ENCODE measurements at places on chromosomes 2 and 18.

DNA sequence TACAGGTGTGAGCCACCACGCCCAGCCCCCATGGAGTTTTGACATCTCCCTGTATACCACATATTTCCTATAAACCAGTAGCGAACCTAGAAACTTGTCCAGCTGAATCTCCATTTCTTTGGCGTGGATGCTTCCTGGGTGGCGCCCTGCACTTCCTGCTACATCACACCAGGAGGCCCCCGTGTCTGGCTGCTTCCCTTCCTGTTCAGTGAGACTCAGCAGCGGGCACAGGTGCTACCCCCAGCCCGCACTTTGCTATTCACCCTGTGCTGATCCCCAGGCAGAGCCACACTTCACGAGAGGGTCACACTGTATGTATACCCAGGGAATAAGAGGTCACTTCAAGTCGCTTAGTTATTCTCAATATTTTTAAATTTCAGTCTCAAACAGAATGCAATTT is 35.0 kb downstream of the CYP27C1 start:
- no peak for DNase-seq

GRCh38 chr18:2627821-2628276 is 27.7 kb upstream of the SMCHD1 start:
- DNase-seq: no peak

DNA sequence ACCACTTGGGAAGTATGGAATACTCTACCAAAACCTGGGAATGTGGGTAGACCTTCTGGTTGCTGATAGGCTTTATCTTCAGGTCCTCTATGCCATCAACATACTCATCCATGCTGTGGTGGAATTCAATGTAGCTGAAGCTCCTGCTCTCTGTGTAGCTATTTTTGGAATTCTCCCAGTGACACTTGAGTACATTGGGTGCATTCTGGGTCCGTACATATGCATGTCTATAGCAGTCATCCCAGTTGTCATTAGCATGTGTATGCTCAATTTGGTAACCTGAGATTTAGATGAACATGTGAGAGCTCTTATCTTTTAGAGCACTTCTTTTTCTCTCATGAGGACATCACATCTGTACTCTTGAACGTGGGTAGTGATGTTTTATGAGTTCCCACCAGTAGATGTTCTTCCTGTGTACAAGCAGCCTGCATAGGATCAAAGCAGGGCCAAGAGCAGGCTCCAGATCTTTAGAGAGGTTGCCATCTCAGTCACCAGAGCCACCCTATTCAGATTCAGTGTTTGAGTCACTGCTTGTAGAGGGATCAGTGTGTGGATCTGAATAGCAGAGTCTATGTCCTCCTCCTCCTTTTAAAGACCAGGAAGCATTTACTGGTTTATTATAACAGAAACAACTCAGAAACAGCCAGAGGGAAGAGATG is 65.9 kb downstream of the MGAT5 start:
- DNase-seq: no peak

DNA sequence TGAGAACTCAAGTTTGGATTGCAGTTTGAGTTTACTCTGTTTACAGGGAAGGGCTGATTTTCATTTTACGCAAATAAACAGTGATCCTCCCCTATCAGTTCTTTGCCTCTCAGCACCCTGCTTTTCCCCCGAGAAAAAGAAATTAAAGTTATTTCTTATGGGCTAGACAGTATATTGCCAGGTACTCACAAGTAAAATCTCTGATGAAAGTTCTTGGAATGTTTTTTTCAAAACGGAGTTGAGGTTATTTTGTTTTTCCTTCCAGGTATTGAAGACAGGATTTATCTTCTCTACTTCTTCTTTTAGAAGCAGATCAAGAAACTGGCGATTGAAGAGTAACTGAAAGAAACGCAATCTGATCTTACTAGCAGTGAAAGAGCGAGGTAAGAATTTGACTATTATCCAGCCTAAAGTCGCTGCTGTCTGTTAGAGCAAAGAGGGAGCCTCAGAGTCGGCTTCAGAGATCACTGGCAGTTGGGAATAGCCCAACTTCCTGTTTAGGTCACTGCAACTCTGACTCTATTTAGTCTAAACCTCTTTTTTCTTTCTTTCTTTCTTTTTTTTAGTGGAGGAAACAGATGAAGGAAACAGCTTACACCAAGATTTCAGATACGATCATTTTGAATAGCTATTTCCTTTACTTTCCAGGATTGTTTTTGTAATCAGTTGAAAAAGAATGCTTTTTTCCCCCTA is at the start of gene TFPI:
TFPI (minus strand) TSS at position 425 of the 693 bp plus-strand sequence. CDS start 50,667 bp downstream, outside the sequence.
- peak; percentile 62 for DNase-seq

DNA sequence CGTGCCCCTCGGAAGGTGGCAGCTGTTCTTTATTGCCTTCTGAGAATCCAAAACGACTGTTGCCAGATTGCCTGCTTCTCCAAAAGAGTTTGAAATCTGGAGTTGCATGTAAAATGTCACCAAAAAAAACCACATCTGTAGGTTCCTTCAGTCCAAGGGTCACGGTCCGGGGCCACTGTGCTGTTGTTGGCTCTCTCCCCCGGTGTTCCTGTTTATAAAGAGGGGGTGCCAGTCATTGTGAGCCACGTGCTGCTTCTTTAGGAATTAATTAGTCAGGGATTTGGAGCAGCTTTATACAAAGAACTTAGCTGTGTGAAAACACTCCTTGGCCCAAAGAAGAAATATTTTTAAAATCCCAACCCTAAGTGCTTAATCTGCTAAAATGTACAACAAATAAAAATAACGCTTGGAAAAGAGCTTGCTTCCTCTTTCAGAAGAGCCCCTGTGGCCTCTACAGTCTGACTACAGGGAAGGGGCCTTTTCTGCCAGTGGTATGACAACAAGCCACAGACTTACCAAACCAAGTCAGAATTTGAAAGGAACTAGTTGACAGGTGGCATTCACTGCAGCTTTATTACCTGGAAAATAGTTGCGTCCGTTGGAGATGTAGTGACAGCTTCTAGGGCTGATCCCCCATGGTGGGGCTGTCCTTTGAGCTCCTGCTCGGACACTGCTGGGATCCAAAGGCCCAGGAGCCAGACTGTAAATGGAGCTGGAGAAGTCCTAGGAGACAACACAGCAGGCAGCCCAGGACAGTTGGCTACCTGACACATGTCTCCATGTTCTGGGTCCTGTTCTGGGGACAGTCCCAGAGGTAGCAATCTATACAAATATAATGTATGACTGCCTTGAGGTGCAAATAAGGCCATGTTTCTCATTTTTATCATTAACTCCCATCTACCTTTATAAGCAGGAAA is 84.5 kb upstream of the SLC1A4 start:
- DNase-seq: no peak

DNA sequence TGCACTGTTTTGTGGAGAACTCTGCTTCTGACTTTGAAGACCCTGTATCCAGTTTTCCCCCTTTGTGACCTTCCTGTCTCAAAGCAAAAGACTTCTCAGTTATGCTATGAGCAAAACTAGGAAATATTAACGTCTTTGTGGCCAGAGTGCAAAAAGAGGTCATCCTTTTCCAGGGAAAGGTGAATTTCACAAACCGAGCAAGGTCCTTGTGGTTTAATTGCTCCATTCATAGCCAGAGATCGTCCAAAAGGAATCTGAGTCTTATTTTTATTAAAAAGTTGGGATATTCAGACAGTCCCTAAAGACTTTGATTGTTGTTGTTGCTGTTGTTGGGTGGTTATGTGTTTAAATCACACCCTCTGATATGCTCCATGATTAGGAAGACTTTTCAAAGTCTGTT is 77.4 kb downstream of the NAB1 start:
- no peak for DNase-seq

GRCh38 chr2:75559680-75560021 is 1.1 kb downstream of the EVA1A start:
- no peak for DNase-seq

DNA sequence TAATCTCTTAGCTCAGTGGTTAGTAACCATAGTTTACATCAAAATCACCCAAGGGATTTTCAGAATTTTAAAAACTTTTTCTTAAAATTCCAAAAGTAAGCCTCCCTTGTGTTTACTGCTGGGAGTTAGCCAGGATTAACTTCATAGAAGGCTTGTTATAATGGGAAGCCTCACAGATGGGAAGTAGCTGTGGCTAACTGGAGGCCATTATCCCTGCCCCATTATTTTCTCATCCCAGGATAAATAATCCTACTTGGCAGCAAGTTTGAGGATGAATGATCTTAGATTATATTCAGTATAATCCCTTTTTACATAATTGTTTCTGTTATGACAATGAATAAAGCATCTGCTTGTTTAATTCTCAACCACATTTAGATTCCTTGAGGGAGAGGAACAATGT is 25.5 kb downstream of the PLEK start:
- DNase-seq: no peak

DNA sequence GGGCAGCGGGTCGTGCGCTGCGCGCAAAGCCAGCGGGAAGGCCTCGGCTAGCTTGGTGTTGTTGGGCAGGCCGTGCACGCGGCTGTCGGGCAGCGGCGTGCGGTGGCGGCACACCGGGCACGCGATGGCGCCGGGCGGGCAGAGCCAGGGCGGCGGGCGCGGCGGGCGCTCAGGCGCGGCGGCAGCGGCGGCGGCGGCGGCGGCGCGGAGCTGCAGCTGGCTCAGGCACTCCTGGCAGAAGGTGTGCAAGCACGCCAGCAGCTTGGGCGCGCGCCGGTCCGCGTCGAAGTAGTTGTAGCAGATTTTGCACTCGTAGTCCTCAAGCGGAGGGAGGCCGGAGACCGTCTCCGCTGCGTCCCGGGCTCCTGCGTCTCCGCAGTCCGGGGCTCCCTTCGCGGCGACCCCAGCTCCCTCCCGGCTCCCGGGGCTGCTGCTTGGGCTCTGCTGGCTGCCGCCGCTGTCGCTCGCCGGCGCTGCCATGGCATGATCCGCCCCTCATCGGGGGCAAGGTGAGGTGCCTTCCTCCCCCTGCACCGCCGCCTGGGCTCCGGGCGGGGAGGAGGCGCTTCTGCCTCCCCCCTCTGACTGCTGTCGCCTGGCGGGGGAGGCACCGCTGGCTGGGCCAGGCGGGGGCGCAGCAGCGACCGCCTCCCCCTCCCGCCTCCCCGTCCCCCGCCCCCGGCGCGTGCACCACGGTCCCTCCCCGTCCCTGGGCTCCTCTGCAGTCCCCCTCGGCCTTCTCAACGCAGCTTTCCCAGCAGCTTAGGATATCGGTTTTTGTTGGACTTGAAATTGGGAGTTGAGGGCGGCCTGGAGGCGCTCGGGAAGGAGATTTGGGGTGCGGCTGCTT is 21.0 kb upstream of the PAX3 start:
- no peak for DNase-seq

DNA sequence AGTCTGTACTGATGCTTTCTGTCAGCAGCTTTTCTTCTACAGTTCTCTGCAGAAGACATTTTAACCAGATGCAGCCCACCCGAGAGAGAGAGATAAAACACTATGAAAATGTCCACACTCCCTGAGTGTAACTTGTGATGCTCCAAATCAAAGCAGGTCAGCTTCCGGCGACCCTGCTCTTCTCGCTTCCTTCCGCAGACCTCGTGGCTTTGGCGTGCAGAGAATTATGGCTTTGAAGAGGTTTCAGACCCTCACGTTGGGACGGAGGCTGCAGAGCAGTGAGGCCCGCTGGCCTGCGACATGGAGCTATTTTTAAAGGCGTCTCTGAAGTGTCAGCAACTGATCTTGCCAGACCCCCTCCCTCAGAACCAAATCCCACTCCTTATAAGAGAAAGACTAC is 41.8 kb downstream of the TMEM163 start:
- DNase-seq: no peak

DNA sequence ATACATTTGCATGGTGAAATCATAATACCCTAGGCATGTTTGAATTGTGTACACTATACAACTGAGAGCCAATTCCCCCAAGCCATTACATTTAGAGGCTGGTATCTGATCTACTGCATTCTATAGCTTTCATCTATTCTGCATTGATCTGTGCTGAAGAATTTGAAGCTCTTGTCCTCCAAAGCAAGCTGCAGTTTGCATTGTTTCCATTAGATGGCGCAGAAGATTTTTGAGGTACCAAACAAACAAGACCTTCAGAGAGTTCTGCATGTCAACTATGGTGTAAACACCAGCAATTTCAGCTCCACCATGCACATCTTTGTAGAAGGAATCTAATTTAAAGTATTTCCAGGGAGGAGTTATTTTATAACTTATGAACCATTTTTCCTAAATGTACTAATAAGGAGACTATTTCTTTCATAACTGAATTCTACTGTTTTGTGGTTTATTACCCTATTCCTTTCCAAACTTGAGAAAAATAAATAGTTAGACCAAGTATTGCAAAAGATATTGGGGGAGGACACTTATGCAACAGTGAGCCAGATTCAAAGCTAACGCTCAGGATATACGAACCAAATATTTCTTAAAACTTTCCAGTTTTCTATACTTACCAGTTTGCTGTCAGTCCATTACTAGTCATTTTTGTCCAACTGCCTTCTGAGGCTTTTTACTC is 761.8 kb upstream of the ACVR2A start:
- DNase-seq: peak; percentile 68

DNA sequence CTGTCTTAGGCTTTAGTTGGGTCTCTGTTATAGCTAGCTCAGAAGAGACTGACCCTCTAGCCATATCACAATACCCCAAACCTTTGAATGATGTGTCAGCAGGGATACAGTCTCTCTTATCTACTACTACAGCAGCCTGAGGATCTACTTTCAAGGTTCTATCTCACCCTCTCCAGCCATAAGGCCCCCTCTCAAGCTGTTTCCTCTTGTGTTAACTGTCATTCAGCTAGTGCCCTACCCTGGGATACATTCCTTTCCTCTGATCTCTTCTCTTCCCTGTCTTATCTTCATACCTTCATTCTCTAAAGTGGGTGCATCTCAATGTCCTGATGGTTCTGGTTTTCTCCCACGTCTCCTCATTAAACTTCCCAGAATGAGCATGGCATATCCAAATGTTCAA is 434.7 kb downstream of the NRXN1 start:
- no peak for DNase-seq

- peak; percentile 21 for DNase-seq
Measured at GRCh38 chr2:225290757-225291400, 108.6 kb upstream of the NYAP2 start.

DNA sequence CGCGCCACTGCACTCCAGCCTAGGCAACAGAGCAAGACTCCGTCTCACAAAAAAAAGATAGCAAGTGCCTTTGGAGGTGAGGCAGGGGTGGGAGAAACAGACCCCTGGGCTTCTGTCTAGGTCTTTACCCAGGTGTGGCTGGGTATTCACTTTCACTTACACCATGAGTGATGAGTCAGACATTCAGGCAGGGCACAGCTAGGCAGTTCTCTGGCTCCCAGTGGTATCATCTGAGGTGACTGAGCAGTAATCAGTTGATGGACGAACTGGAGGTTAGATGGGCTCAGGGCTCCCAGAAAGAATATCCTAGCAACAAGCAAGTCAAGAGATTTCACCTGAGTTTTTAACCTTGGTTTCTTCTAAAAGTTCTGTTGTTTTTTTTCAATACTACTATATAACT is 107.0 kb upstream of the RAB6C start:
- DNase-seq: no peak

GRCh38 chr2:73069855-73070642 is 1.5 kb downstream of the SFXN5 start:
- DNase-seq: no peak

- no peak for DNase-seq
Measured at GRCh38 chr2:18047213-18047611, 168.7 kb downstream of the KCNS3 start.

GRCh38 chr2:137959166-137959565 is 5.1 kb upstream of the HNMT start:
- DNase-seq: no peak

- peak; percentile 20 for DNase-seq
Measured at GRCh38 chr18:26133652-26134051, at the start of gene PSMA8. Gene PSMA8, plus strand, starts transcription at chr18:26133869. Its CDS starts 97 bp downstream, at chr18:26133966.

GRCh38 chr2:34601561-34601960 is 1002.5 kb upstream of the FAM98A start:
- DNase-seq: no peak

- DNase-seq: no peak
Measured at GRCh38 chr2:238581126-238581525, 154.4 kb downstream of the ASB1 start.

All from fibroblast of skin of scalp (primary cell).